ENCODE measurements at places on chromosomes 2 and 18.

GRCh38 chr2:101818531-101819451 is 121.3 kb downstream of the MAP4K4 start:
- DNase-seq, result peak; percentile 65

GRCh38 chr2:217756375-217757107 is 246.3 kb downstream of the TNS1 start:
- DNase-seq, result peak; percentile 48

GRCh38 chr2:95295376-95295775 is 1.8 kb upstream of the KCNIP3 start:
- DNase-seq, result no peak

DNA sequence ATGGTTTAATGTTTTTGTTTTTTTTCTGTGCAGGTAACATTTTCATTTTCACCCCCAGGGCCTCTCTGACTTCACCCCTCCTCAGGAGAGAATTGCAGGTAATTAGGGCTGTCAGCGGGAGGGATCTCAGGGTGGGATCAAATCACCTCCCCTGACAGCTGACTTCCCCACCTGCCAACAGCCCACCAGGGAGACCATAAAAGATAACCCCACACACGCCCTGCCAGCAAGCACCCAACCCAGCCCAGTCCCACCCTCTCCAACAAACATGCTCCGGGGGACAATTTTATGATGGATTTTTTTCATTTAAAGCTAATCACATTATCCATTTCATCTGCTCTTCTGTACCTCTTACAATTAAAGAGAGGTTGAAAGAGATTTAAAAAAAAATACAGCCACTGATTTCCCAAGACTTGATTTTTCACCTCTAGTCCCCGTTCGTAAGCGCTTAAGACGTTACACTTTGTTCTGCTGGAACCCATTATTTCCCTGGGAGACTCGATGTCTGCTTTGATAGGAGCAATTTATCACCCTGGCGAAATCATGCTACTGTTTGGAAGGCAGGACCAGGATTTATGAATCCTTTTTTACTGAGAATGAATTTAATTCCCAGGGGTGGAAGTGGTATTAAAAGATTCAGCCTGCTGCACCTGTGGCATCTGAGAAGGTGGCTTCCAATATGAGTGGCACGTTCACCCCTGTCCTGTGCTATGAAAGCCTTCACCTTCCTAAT is 232.9 kb upstream of the ID2 start:
- no peak for DNase-seq

DNA sequence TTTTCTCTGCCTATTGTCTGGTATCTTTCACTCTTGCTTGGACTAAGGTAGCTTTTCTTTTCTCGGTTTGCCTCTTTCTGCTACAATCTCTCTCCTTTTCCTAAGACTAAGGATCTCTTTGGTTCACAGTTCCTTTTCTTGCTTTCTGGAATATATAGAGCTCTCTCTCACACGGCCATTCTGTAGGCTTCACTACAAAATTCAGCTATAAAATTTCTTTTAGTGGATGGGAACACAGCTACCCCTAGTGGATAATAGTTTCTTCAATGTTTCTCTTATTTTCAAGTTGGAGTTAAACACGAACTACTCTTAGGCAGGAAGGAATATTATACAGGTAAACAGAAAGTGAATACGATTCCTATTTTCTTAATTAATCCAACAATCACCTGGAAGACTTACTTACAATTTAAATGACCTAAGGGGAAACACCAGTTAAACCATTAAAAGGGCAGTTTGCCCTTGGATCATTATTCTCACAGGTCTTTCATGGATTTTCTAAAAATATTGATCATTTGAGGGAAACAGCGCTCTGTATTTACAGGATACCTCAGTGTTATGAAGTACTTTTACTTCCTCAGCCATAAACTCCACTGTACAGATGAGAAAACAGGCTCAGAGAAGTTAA is 140.5 kb downstream of the LRP2 start:
- DNase-seq, result no peak

DNA sequence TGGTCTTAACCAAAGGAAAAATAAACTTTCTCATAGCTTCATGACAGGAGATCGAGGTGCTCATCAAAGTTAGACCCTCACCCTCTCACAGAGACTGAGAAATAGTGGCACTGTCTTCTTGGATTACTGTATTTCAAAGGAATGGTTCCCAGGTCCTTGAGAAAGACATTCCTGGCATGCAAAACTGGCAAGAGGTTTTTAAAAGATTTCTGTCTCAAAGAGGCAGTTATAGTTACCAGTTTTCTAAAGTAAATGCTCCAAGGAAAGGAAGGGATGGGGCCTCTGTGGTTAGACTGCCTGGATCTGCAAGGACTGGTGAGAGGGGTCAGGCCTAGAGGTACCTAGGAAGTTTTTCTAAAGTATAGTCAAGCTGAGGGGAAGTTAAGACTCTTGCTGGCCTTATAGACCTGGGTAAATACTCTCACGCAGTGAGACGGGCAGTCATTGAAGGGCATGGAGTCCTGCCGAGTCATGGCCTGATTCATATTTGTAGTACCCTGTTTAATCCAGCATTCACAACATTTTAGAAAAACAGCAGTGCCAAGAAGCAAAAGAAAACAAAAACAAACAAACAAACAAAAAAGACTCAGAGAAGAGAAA is 226.1 kb downstream of the DOK6 start:
- DNase-seq, result no peak

GRCh38 chr18:69874058-69874457 is 73.6 kb downstream of the CD226 start:
- DNase-seq, result no peak

- DNase-seq, result no peak
Measured at GRCh38 chr18:10660179-10660884, 134.5 kb downstream of the NAPG start.

DNA sequence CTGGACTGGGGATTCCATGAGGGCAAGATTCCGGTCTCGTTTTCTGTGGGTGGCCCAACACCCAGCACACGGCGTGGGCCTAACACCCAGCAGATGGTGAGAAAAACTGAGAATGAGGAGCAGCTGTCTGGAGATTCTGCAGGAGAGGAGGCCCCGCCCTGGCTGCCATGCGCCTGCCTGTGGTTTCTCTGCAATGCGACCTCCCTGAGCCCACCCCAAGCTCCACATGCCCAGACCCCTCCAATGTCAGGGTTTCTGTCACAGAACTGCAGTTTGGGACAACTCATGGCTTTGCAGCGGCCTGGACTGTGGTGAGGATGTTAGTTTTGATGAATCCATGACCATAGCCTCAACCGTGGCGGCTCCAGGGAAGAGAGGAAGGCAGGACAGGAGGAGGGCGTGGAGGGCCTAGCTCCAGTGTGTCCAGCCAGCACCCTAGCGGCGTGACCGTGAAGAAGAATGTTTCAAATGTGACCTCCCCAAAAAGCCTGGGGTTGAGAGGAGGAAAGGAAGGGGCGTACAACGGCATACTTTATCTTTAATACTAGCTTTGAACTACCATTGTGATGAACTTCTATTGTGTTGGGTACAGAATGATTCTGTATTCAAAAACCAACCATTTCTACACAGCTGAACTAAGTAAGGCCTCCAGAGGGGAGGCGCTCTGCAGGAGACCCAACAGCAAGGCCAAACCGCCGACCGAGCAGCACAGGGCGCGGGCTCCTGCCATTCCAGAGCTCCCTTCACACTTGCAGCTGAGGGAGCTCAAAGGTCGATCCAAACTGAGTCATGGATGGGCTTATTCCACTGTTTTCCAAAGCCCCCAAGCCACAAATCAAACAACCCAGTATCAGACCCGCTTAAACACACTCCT is 3.4 kb downstream of the PXDN start:
- DNase-seq, result no peak

DNA sequence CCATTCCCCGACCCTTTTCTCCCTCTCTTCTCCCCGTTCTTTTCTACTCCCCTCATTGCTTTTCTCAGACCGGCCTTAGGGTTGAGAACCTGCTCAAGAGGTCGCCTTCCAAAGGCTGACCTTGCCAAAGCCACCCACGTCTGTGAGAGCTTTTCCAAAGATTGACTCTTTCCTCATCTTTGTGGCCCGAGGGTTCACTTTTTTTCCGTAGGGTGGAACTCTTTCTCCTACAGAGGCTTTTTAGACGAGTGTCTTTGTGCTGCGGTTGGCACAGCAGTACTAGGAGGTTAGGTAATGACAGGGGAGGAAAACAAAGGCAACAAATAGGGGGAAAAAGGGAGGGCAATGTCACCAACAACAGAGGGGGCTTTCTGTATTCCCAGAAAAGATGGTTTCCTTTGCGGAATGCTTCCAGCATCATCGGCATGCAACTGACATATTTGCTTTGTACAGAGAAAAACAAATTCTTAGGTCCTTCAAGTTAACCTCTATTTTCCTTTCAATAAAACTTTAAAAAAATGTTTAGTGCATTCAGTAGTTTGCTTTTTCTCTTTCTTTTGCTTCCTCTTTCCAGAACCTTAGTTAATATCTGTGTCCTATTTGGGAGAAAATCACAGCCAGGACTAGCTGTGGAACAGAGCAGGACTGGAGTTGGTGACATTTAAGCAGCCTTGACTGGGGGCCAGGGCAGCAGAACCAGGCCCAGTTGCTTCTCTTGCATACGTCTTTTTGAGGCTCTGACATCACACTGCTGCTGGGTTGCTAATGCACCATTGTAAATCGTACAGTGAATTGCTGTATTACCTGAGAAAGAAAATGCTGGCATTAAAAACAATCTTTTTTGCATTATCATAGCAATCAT is 188.1 kb upstream of the FANCL start:
- no peak for DNase-seq

DNA sequence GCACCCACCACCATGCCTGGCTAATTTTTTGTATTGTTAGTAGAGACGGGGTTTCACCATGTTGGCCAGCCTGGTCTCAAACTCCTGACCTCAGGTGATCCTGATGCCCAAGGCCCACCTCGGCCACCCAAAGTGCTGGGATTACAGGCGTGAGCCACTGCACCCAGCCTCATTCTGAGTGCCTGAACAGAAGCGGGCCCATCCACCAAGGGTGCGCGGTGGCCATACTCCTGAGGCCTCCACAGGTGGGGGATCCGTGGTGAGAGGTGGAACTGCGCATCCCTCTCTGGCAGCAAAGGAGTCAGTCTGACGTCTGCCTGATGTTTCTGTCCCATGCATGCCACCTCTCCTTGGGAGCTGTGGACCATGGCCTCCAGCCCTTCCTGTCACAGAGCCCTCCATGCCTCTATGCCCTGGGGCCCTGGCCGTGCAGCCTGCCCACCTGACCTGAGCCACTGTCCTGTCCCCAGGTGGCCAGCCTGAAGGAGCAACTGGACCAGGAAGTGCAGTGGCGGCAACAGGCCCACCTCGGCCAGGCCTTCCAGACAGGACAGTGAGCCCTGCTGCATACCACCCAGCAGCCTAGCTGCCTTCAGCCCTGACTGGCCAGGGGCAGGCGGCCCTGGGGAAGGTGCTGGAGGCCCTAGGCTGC is 7.6 kb upstream of the SNED1 start:
- no peak for DNase-seq

GRCh38 chr18:76495435-76496193 is 572 bp upstream of the ZNF516 start:
- DNase-seq, result no peak

DNA sequence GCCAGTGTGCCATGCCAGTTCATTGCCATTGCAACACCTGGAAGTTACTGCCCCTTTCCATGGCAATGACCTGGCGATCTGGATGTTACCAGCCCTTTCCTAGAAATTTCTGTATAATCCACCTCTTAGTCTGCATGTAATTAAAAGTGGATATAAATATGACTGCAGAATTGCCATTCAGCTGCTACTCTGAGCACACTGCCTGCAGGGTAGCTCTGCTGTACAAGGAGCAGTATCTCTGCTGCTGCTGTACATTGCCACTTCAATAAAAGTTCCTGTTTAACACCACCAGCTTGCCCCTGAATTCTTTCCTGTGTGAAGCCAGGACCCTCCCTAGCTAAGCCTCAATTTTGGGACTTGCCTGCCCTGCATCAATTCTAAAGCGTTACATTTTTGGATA is 17.4 kb upstream of the GULP1 start:
- no peak for DNase-seq

DNA sequence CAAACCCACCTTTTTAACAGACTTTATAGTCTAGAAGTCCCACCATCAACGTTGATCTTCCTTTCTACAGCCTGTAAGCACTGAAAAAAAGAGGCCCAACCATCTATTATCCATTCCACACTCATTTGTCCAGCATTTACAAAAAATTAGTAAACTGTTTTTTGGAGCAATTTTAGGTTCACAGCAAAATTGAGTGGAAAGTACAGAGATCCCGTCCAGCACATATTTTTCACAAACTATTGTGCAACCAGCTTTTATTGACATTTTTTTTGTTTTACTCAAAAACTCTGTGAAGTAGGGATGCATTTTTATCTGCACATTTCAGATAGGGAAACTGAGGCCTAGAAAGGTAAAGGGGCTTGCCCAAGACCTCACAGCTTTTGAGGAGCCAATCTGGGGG is 68.6 kb downstream of the TNP1 start:
- no peak for DNase-seq

DNA sequence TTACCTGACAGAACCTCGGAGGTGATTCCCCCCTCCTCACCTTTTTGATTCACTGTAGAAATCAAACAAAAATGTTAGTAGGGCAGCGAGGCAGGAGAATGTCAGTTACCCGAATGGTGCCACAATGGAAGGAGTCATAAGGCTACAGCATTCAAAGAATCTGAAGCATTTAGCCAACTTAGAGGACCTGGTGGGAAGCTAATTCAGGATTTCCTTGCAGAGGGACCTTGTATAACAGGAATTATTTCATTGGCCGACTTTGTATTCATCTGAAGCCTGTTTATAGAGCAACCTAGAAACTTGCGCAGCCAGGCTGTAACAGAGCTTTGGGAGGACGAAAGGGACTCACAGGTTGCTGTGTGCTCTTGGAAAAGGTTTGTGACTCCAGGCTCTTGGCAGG is 129.1 kb upstream of the MMADHC start:
- no peak for DNase-seq

- DNase-seq, result no peak
Measured at GRCh38 chr2:11682590-11682915, 12.6 kb upstream of the NTSR2 start.

- DNase-seq, result peak; percentile 74
Measured at GRCh38 chr2:126657148-126657635, 1.2 kb downstream of the GYPC start.

DNA sequence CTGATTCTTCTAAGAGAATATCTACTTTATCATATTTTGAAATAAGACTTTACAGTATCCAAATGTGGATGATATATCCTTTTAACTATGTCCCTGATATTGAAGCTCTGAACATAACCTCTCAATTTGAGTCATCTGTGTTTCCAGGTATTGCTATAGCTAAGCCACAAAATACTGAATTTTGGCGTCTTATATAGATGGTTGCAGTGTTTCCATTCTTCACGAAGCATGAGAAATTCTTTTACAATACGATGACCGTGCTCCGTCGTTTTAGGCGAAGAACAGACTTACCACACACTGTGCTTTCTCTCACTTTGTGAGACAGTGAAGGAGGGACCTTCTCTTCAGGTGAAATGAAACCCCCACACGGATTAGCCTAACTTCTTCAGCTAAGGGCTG is 45.3 kb downstream of the LRRFIP1 start:
- no peak for DNase-seq

DNA sequence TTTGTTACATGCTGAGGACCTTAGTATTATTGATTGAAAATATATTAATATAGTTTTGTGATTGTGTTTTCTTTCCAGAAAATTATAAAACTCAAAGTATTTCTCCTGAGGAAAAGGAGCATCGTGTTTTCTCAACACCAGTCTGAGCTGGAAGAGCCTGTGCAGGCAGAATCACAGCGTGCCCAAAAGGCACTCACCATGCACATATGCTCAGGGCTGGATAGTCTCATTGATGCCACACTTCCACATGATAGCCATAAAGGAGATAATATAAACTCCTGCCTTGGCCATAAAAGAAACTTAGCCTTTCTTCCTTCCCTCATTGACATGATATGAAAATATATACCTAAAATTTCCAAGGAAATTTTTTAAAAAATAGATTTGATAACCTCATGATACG is 4.0 kb downstream of the PDE1A start:
- DNase-seq, result no peak
